ENCODE measurements at places on chromosomes 5 and 9.

DNA sequence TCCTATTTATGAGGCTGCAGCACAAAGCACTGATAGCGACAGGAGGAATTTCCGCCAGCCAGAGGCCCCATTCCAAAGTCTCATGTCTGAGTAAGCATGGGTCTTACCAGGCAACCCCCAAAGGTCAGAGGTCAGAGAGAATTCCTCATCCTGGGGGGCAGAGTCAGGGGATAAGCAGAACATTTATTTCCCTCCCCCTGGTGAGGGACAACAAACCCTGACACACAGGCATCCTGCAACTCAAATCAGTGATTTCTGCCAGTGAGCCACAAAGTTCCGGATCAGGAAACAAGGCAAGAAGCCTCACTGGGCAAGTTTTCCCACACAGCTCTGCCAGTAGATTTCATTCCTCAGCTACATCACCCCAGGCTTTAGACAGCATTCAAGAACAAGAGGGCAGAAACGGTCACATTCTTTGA lies 37.0 kb downstream of the ADAMTS12 start:
- no peak for DNase-seq

DNA sequence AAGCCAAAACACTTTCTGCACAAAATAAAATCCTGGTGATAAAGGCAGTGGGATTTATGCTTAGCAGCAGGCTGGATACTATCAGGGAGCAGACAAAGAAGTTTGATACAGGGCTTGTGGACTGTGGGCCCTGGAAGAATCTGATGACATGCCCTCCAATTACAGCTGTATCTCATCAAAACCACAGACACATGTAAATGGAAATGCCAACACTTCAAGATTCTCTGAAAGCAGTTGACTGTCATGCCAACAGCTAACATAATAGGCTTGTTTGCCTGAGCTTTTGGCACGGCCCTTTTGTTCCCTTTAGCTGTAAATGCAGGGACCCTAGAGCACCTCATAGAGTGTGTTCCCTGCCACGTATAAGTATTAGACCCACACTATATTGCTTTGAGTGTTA lies 114.4 kb downstream of the STK32A start:
- DNase-seq, result no peak

DNA sequence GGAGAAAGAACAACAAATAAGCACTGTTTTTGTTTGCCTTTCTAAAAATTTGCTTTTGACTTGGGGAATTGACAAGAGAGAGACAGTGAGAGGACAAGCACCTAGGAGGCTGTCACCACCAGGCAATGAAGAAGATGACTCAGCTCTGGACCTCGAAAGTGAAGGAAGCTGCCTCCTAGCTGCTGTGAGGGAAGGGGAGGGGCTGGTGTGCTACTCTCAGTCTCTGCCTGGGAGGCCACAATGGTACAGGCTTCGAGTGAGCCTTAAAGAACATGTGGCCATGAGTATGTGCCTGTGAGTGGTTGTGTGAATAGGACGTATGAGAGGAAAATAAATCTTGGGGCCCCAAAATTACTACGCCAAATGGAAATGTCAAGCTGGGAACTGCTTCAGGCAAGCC lies 7.1 kb upstream of the PLK2 start:
- DNase-seq, result no peak

- DNase-seq, result peak; percentile 38
Observed at GRCh38 chr5:10507575-10508096, 56.2 kb upstream of the ANKRD33B start.

DNA sequence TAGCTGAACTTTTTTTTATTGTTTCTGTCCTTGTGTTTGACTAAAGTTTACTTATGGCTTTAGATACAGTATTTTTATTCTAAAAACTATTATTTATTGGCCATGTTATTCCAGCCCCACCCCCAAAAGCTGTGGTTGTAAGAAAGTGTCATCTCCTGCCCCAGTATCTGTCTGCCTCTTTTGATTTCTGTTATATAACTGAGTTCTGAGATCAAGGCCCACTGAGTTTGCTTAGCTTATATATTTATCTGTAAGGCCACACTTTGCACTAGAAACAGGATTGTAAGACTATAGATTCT lies 116.8 kb upstream of the TNFAIP8 start:
- DNase-seq, result no peak

DNA sequence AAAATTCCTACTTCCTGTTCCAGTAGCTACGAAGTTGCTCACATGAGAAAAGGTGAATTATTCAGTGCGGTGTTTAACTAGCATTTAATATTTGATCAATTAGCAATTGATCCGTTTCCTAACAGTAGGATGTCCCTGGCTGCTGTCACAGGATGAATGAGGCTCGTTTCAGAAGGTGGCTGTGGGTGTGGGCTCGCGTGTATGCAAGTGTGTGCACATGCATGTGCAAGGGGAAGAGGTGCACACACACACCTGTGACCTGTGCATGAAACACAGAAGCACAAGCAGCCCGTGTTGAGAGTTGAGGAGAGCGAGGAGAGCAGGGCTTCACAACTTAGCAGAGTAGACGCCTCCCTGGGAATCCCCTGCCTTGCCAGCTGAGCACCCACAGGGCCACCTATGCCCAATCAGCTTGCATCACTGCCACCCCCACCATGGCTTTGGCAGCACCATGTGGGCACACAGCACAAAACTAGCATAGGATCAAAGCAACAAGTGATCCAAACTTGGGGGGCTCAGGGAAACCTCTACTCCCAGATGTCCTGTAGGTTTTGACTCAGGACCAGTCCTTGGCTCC lies 107.2 kb downstream of the C5orf15 start:
- DNase-seq, result no peak

- DNase-seq, result no peak
Observed at GRCh38 chr9:113919382-113919781, 43.3 kb downstream of the ZNF618 start.

DNA sequence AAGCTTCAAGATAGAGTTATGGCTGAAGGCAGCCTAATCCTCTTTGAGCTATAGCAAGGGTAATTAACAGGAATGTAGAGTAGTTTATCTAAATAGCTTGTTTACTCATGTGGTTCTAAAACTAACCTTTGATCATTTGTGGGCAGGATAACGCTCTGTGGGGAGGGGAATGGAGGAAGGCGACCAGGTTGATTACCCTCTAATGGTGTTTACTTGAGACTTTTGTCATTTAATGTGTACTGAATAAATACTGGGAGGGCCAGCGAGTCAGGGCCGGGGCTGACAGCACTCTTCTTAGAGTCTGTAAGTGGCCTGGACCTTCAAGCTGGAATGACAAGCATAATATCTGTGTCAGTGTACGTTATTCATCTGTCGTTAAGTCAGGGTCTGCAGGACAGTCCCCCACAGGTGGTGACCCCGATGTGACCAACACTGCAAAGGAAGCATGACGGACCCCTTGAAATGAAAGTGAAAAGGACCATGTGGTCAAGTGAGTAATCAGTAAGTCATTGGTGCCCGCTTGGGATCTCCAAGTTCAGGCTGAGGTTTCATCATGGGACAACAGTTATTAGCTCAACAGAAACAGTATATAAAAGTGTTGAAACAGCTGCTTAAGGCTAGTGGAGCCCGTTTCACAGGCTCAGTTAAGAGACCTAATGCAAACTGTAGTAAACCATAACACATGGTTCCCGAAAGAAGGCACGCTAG lies 162.6 kb downstream of the CPLANE1 start:
- DNase-seq, result no peak

- no peak for DNase-seq
Observed at GRCh38 chr9:33443047-33443446, 4.3 kb downstream of the AQP3 start.

DNA sequence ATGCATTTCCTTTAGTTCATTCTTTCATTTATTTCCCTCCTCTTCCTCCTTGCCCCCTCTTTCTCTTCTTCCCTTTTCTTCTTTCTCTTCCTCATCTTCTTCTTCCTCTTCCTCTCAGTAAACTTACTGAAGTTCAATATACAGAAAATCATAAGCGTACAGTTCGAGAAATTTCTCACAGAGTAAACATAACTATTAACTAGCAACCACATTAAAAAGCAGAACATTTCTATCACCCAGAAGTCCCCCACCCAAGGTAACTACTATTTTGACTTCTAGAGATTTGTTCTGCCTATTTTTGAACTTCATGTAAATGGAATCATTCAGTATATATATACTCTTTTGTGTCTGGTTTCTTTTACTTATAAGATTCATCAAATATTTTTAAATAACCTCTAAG lies 48.2 kb downstream of the TNFAIP8 start:
- DNase-seq, result no peak

DNA sequence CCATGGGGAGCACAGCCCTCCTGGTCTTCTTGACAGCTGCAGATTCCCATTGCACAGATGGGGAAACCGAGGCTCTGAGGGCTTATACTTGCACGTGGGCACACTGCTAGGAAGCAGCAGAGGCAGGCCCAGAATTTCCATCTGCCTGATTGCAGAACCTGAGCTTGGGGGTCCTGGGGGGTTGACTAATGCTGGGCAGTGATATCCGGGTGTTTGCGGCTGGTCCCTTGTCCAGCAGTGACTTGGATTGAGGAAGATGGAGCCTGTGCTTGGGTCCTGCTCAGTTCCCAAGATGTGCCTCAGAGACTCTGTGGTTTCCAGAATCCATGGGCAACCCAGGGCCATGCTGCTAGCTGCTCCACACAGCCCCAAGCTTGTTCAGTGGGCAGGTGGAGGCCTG lies 91.2 kb downstream of the PHF2 start:
- DNase-seq, result no peak

GRCh38 chr5:176660860-176661641 lies 13.8 kb downstream of the TSPAN17 start:
- DNase-seq, result peak; percentile 75

DNA sequence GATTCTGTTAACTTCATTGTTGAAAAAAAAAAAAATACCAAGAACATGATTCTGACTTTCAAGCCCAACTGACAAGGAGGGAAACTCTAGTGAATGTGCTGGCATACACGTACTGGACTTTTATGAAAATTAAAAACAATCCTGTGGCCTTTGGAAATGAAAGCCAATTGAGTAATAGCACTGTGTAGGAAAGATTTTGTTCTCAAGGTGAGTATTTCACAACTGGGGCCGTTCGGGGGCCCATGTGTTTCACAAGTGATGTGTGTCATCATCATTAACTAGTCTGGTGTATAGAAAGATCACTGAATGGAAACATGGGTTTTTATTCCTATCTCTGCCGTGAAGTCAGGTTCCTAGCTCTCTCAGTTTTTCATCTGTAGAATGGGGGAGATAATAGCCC lies 605.0 kb upstream of the CLINT1 start:
- DNase-seq, result no peak

- DNase-seq, result no peak
Observed at GRCh38 chr9:9855177-9856078, 757.4 kb downstream of the PTPRD start.
